Lower leg skin (tissue), 4 donors: ENCODE measurements at places on chromosomes 4 and X. TPM values are rescaled to one million over a fixed set of nuclear protein-coding genes. Genes with fewer than 3 reads are reported as not detected.

SSX4B gene
- not detected for total RNA-seq

NRK gene
- not detected for total RNA-seq

EPGN gene
- 27.9 TPM for total RNA-seq

HTN3 gene
- total RNA-seq: not detected

ACTRT1 gene
- not detected for total RNA-seq

LEF1 gene
- total RNA-seq: 17.8 TPM

FGFR3 gene
- total RNA-seq: 476 TPM

F9 gene
- not detected for total RNA-seq

CXCL1 gene
- 1.6 TPM for total RNA-seq

MSX1 gene
- 4.9 TPM for total RNA-seq

NELFA gene
- 38.7 TPM for total RNA-seq

NIPAL1 gene
- 54.8 TPM for total RNA-seq

DRD5 gene
- not detected for total RNA-seq

HPGD gene
- total RNA-seq: 204 TPM

PRSS12 gene
- 4.9 TPM for total RNA-seq

ZNF157 gene
- total RNA-seq: not detected

LARP7 gene
- 37.7 TPM for total RNA-seq

IL1RAPL1 gene
- total RNA-seq: 0.10 TPM

CT83 gene
- total RNA-seq: not detected

KLF8 gene
- total RNA-seq: 48.1 TPM

CEP135 gene
- 3.8 TPM for total RNA-seq

ZNF827 gene
- total RNA-seq: 17.9 TPM

SNX25 gene
- total RNA-seq: 13.4 TPM

DCAF4L1 gene
- total RNA-seq: not detected

TSPAN7 gene
- total RNA-seq: 31.3 TPM

OTOP1 gene
- total RNA-seq: not detected

DGAT2L6 gene
- total RNA-seq: 0.42 TPM

TEX13B gene
- not detected for total RNA-seq

MTCP1 gene
- total RNA-seq: 1.6 TPM

DNAAF6 gene
- total RNA-seq: not detected

CCDC160 gene
- total RNA-seq: 0.59 TPM

PNCK gene
- 0.76 TPM for total RNA-seq

DCLK2 gene
- total RNA-seq: 1.1 TPM
